Frontal cortex (tissue), 4 donors: ENCODE measurements at places on chromosomes 3 and 15.
A peak's percentile ranks its signal among the peaks of the same experiment; 100 is the strongest.

DNA sequence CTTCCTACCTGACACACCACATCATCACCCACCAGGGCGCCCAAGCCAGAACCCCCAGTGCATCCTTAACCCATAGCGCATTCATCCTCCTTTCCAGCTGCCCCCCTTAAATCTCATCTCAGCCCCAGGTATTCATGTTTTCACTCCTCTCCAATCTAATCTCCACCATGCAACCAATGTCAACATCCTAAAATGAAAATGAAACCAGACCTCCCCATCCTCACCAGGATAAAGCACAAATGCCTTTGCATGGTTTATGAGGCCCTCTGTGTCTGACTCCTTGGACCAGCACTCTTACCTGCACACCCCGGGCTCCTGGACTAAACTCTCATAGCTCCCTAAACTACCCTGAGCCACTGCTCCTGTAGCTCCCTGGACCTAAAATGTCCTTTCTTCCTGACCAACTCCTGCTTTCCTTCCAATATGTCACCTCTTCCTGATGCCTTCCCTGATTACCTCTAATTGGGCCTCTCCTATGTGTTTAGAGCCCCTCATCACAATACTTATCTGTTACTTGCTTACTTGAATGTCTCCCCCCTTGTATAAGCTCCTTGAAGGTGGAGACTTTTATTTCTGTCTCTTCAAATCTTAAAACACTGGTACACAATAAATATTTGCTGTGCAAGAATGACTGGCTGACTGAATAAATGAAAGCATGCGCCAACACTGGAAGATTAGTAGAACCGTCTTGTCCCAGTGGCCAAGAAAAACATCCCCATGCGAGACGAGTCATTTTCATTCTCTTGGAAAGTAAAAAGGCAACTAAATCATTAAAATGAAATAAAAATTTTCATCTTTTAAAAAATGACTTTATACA is 142.5 kb downstream of the XXYLT1 start:
- DNase-seq = no peak

DNA sequence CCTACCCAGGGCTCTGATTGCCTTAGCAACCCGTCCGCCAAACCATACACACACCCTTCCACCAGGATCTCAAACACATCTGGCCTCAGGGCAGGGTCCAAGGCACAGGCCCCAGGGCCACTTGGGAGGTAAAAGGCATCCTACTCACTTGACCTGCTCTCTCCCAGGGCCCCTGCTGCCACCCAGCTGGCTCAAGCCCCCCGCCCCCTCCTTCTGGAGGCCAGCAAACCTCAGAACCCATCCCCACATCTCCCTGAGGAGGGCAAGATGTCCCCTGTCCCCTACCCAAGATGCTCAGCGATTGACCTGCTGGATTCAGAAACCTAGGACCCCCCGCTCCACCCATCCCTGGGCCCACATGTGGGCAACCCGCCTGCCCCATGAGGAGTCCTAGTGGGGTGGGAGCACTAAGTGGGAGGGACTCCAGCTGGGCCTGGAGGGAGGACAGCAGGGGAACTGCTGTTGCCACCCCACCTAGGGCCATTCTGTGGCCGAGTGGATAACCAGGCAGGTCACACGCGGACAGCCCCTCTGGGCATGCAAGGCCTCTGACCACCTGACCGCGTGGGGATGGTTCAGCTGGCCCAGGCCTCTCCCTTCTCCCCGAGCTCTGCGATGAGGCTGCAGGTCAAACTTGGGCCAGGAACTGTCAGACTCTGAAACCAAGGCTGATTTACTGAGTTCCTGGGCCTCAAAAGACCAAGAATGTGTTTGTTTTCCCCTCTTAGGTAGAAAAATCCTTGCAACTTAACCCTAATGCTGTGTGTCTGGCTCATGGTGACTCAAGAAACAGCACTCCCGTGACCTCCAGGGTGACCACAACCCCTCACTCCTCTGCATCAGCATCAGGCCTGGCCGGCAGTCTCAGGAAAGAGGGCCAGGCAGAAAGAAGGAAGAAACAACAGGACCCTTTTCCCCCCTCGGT is 4.2 kb downstream of the MFGE8 start:
- peak; percentile 2 for DNase-seq

DNA sequence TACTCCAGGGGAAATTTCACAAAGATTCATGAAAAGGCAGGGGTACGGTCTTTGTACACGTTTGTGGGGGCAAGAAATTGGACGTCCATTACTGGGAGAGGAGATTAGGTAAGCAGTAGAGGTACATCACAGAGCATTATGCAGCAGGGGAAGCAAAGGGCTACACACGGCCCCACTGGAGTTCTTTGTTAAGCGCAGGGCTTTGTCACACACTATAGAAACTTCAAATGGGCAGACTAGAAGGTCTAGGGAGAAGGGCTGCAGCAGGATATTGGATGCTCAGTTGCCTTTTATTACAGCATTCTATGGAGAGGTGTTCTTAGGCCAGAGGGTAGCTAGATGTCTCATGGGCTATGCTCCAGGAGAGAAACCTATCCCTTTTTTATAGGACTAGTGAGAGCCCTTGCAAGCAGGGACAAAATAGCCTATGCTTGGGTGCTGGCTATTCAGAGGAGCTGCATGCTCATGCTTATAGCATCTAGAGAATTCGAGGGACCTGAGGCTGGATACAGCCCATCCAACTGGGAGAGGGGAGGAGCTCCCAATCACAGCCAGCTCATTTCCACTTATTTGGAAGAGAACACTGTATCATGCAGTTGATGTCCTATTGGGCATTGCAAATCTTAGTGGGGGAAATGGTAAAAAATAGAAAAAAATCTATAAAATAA is 506.4 kb upstream of the ADAMTS9 start:
- no peak for DNase-seq

DNA sequence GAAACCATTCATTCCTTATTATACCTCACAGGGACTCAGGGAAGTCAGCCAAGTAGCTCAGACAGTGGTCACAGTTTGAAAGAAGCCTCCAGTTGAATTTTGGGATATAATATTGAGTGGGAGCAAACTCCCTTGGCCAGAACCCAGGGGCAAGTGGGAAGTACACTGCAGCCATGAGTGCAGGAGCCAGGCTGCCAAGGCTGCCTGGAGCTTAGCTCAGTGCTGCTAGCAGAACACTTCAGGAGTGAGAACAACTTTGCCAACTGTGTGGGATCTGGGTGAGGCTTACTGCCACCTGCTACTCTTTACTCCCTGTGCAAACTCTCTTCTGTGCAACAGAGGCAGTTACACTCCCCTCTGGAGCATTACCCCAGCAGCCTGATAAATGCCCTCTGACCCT is 4.6 kb downstream of the OR5K3 start:
- no peak for DNase-seq

DNA sequence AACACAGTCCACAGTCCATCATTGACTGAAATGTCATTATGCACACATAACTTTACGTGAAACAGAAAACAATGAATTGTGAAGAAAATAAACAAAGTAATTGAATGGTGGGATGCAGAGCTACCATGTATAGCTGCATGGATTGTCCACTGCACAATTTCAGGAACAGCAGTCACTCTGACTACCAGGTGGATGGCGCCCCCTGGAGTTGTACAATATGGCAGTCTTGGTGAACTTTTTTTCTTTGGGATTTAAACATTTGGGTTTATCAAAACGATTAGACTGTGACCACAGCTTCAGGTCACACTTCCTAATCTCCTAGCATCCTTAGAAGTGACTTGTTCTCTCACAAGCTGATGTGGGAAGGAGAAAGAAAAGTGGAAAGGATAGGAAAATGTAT is 48.9 kb upstream of the TCF12 start:
- DNase-seq = no peak

DNA sequence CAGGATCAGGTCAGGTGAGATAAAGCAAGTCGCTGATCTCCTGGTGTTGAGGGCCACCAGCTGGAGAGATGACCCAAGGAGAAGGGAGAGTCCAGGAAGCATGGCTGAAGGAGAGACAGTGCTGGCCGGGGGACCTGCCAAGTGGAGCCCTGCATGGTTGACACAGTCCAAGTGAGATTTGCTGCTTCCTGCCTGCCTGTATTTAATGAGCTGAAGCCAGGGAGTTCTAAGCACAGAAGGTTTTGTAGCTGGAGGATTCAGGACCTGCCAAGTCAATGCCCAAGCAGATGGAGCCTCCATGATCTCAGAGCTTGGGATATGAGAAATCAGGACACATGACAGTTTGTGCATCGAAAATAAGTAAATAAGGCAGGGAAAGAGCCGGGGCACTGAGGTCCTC is 125.6 kb downstream of the SRGAP3 start:
- DNase-seq = no peak

- DNase-seq = no peak
Observed at GRCh38 chr3:58384381-58385090, 49.1 kb downstream of the PDHB start.

DNA sequence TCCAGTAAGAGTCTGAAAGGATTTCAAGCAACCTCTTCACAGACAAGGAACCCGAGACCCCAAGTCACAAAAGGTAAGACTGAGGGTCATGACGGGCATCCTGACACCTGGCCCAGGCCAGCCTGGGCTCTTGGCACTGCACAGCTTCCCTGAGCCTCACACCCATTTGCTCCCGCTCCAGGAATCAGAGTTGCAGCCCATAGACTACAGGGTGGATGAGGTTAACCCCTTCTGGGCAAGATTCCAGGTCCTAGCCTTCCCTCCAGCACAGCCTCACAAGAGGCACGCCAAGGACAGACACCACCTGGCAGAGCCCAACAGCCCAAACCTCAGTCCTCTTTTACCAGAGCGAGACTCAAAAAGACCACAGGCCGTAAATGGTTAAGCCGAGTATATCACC is 36.2 kb downstream of the RBPMS2 start:
- no peak for DNase-seq

GRCh38 chr3:31364188-31364587 is 168.5 kb upstream of the STT3B start:
- DNase-seq = no peak

DNA sequence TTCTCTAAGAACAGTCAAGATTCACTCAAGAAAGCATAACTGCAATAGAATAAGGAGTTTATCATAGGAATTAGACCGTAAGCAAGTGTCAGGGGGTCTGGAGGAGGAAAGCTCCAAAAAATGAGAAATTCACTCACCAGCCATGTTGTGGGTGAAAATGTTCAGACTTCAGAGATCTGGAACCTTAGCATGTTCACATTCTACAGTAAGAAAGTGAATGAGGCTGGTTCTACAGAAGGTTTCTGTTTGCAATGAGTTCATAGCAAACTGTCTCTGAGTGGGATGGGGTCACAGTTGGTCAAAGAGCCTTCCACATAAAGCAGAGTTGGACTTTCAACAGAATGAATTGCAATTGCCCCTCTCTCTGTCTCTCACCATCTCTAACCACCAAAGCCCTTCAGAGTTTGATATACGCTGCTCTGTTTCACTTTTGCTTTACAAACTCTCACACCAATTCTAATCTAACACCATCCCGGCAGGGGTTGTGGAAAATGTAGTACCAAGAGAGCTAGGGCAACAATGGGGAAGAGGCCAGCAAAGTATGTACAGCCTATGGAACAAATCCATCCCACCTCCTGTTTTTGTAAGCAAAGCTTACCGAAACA is 581.8 kb upstream of the UBE2E2 start:
- no peak for DNase-seq

GRCh38 chr3:10983219-10983916 is 9.2 kb upstream of the SLC6A1 start:
- DNase-seq = peak; percentile 44

GRCh38 chr3:16182183-16182582 is 7.7 kb downstream of the GALNT15 start:
- DNase-seq = no peak

- DNase-seq = peak; percentile 59
Observed at GRCh38 chr15:66883284-66883911, 181.4 kb downstream of the SMAD6 start.

GRCh38 chr3:4882548-4882947 is 96.7 kb upstream of the BHLHE40 start:
- DNase-seq = no peak

DNA sequence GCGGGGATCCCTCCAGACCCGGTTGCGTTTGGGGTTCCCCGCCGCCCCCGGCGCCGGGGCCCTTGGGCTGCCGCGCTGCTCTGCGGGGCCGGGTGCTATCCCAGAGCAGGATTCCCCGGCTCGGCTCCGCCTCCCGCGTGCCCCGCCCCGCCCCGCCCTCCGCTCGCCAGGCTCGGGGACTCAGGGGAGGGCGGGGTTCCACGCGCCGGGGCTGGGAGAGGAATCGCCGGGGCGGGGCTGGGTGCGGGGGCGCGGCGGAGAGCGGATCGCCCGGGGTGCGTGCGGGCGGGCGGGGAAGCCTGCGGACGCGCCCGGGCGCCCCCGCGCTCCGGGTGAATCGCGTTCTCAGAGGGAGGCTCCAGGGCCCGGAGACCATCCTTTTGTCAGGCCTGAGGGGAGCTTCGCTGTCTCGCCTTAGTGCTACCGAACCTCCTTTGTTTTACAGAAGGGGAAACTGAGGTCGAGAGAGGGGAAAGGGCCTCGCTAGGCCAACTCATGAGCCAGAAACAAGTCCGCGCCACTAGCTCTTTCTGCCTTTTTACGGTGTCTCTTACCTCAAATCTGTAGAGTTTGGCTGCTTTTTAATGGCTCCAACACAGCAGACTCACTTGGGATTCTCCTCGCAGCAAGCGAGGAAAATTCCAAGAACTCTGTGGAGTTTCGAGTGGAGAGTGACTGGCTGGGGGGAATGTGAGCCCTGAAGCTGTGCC is at the start of gene TMEM158:
TSS of gene TMEM158 (minus strand) at position 82 of the 710 bp plus-strand sequence. CDS start 260 bp downstream, outside the sequence.
- peak; percentile 89 for DNase-seq

GRCh38 chr15:33461671-33462070 is 150.9 kb downstream of the RYR3 start:
- DNase-seq = no peak

DNA sequence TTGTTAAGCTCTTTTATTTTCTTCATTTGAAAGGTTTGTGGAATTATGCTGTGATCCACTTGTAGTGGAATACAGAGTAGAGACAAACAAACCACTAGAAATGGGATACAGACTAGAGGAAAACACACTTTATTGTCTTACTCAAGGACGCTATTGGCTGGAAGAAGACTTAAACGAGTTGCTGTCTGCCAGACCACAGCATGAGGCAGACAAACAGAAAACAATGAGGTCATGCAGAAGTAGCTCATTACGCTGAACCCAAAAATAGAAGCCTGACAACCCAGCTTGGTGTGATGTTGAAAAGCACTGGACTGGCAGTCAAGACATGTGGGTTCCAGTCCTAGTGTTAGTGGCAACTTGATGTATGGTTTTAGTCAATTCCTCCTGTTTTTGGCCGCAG is 62.4 kb upstream of the P3H2 start:
- peak; percentile 35 for DNase-seq

- DNase-seq = no peak
Observed at GRCh38 chr3:20375302-20375701, 189.3 kb upstream of the SGO1 start.
